ENCODE measurements at places on chromosomes 4 and X. TPM values are rescaled to one million over a fixed set of nuclear protein-coding genes. Genes with fewer than 3 reads are reported as not detected.

SOWAHB gene
- not detected for total RNA-seq

PHKA1 gene
- 0.35 TPM for total RNA-seq

XAGE1A gene
- total RNA-seq = not detected

YY2 gene
- 0.87 TPM for total RNA-seq

RNF150 gene
- total RNA-seq = not detected
